Activated CD4-positive, alpha-beta T cell treated with anti-CD3 and anti-CD28 coated beads, Interleukin-2, amount 10 ng/mL, durations not matched to agents 24 days and 14 days (primary cell): ENCODE measurements at places on chromosomes 12 and 14. TPM values are rescaled to one million over a fixed set of nuclear protein-coding genes. Genes with fewer than 3 reads are reported as not detected.

GRCh38 chr12:14638066-14638465 lies 58.3 kb downstream of the GUCY2C start:
- H3K27ac ChIP-seq = no peak overlapping the region
- H3K4me3 ChIP-seq = no peak overlapping the region
- H3K4me1 ChIP-seq = peaks cover 6% of the 10 kb centered on the region
- H3K36me3 ChIP-seq = no peaks in the 10 kb centered on the region
- no peak for DNase-seq

GRCh38 chr12:89210277-89210676 lies 142.0 kb downstream of the DUSP6 start:
- no peak overlapping the region for H3K27ac ChIP-seq
- peaks cover 23% of the 10 kb centered on the region for H3K4me1 ChIP-seq
- no peaks in the 10 kb centered on the region for H3K36me3 ChIP-seq
- no peak overlapping the region for H3K4me3 ChIP-seq
- H3K27me3 ChIP-seq = no peaks in the 10 kb centered on the region
- DNase-seq = peak; percentile 53

DNA sequence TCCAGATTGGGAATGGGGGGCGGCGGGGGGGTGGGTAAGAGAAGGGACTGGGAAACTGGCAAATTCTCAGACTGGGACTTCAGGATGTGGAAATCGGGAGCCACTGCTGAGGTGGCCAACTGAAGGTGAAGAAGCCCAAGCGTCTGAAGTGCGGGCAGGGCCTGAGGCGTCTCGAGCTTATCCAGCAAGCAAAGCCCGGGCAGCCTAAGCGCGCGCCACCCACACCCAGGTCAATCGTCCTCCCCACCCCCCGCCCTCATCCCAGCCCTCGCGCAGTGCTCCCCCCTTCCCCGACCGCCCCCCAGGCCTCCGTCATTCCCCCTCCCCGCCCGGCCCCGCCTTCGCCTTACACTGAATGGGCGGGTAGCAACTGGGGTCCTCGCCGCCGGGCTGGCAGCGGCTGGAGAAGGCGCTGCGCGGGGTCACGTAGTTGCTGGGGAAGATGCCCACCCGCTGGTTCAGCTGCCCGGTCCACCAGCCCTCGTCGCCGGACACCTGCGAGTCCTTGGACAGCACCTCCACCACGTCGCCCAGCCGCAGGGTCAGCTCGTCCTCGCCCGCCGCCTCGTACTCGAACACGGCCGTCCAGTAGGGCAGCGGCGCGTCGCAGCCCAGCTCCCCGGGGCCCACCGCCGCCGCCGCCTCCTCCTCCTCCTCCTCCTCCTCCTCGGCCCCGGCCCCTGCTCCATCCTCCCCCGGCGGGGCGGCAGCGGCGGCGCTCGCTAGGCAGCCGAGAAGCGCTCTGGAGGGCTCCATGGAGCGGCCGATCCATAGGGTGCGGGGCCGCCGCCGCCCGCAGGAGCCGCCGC lies 693 bp downstream of the MAP3K9 start:
- H3K36me3 ChIP-seq = no peaks in the 10 kb centered on the region
- peaks cover 4% of the 10 kb centered on the region for H3K27me3 ChIP-seq
- H3K4me1 ChIP-seq = peaks cover 6% of the 10 kb centered on the region
- DNase-seq = peak; percentile 85

DNA sequence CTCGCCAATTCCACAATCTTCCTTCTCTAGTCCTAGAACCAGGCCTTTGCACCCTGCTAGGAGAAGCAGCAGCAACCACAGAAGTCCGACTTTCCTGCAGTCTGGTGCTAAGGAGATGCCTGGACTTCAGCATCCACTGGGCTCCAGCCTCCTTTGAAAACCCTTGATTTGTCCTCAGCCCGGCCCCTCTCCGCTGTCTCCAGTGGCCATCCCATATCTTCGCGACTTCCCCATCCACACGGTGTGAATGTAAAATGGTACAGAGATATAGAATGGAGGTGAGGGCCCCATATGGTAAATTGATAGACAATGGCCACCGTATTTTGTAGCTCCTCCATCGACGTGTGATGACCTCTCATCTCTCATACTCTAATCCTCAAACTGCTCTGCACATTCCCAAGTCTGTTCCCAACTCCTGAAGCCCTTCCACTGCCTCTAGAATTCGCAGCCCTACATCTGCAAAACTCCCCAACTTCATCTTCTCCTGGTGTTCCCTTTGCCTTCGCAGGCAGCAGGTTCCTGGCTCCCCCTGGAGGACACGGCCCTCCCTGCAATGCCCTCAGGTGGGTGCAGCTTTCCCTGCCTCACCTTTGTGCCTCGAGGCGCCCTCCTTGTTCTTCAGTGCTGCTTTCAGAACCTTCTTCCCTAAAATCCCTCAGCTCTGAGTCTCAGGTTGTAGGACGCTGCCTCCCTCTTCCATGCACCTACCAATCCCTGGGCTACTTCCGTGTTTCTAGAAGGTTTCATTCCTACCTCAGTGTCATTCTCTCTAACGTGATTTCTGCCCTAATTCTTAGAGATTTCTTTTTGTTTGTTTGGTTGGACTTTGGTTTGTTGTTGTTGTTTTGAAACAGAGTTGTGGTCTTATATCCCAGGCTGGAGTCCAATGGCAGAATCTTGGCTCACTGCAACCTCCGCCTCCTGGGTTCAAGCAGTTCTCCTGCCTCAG lies 36.7 kb downstream of the TMBIM6 start:
- peak; percentile 93 for DNase-seq
- H3K36me3 ChIP-seq = no peaks in the 10 kb centered on the region
- H3K4me1 ChIP-seq = peaks cover 11% of the 10 kb centered on the region

DNA sequence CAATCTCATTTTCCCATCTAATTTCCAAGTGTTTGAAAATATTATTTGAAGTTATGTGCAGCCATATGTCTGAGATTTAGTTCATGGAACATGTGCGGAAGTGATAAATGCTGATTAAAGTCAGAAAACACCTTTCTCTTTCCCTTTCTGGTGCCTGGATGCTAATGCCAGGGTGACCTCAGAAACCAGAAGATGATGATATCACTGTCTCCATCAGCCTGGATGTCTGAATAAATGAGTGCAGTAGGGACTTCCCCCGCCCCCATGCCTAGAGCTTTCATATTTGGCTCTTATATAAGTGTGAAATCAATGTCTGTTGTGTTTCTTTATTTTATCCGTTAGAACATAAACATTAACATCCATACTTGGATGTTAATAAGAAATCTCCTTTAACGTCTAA lies 261.9 kb upstream of the LRIG3 start:
- no peaks in the 10 kb centered on the region for H3K27me3 ChIP-seq
- no peak overlapping the region for H3K27ac ChIP-seq
- H3K4me1 ChIP-seq = peaks cover 3% of the 10 kb centered on the region
- no peak overlapping the region for H3K4me3 ChIP-seq

- H3K27me3 ChIP-seq = peaks cover 22% of the 10 kb centered on the region
- H3K4me3 ChIP-seq = no peak overlapping the region
Observed at GRCh38 chr14:89915114-89915878, 39.2 kb downstream of the EFCAB11 start.

GRCh38 chr12:14965221-14965620 lies 3.8 kb upstream of the ARHGDIB start:
- DNase-seq = no peak
- H3K27ac ChIP-seq = no peak overlapping the region
- no peaks in the 10 kb centered on the region for H3K27me3 ChIP-seq
- H3K4me1 ChIP-seq = peaks cover 28% of the 10 kb centered on the region

- H3K27ac ChIP-seq = no peak overlapping the region
- no peak for DNase-seq
- no peak overlapping the region for H3K4me3 ChIP-seq
- H3K4me1 ChIP-seq = peaks cover 4% of the 10 kb centered on the region
Observed at GRCh38 chr12:76220980-76221379, 127.2 kb downstream of the BBS10 start.

GRCh38 chr14:59595071-59595470 lies 18.5 kb upstream of the CCDC175 start:
- H3K4me1 ChIP-seq = no peaks in the 10 kb centered on the region
- H3K4me3 ChIP-seq = no peak overlapping the region
- no peak for DNase-seq
- peaks cover 14% of the 10 kb centered on the region for H3K27me3 ChIP-seq

GRCh38 chr14:36771028-36771640 lies 109.5 kb downstream of the PAX9 start:
- no peaks in the 10 kb centered on the region for H3K36me3 ChIP-seq
- no peak overlapping the region for H3K27ac ChIP-seq
- no peaks in the 10 kb centered on the region for H3K27me3 ChIP-seq
- DNase-seq = no peak
- H3K4me1 ChIP-seq = no peaks in the 10 kb centered on the region

GRCh38 chr12:42794806-42795205 lies 205.3 kb upstream of the PRICKLE1 start:
- H3K4me1 ChIP-seq = no peaks in the 10 kb centered on the region
- no peaks in the 10 kb centered on the region for H3K36me3 ChIP-seq
- no peak for DNase-seq
- no peak overlapping the region for H3K27ac ChIP-seq

DNA sequence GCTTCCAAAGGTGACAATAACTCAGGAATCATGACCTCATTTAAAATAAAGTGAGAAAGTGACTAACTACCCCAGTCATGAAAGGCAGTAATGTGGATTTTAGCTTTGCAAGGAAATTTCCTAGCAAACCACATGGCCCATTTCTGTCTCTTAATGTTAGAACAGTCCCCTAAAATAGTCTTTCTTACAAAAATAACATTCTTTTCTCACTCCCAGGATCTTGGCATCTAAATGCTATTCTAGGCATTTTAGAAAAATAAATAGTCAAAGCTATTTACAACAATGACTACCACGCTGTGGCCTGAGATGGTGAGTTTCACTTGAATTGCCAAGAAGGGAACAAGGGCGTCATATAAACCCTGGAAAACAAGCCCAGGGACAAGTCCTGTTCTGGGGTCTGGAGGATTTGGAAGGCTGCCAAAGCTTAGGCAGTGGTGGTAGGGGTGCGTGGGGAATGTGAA lies 101.2 kb upstream of the CCDC175 start:
- H3K4me3 ChIP-seq = no peak overlapping the region
- no peaks in the 10 kb centered on the region for H3K4me1 ChIP-seq
- H3K36me3 ChIP-seq = no peaks in the 10 kb centered on the region
- H3K27ac ChIP-seq = no peak overlapping the region

- H3K4me3 ChIP-seq = no peak overlapping the region
- H3K4me1 ChIP-seq = no peaks in the 10 kb centered on the region
- H3K36me3 ChIP-seq = no peaks in the 10 kb centered on the region
- DNase-seq = peak; percentile 92
- peaks cover 10% of the 10 kb centered on the region for H3K27me3 ChIP-seq
Observed at GRCh38 chr14:105537580-105538474, 11.4 kb downstream of the TMEM121 start.

GRCh38 chr14:75205591-75205990 lies 29.2 kb upstream of the TMED10 start:
- peaks cover 25% of the 10 kb centered on the region for H3K4me1 ChIP-seq
- H3K27ac ChIP-seq = peak overlapping the region; percentile 80

DNA sequence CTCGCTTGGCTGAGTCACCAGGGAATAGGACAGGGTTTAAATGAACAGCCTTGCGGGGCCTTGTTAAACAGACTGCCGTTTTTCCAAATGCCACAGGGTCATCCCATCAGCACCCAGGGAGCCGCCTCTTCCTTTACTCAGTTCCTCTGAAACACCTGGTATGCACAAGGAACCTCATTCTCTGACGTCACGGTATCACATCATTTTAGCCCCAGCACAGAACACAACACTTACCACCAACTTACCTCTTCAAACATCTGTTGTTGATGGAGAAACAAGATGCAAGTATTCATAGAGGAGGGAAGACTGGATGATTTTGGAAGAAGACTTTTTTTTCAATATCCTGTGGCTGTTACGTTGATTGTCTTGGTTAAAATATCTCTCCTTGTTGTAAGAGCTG lies 535.3 kb upstream of the TMEM132C start:
- no peak overlapping the region for H3K27ac ChIP-seq
- no peaks in the 10 kb centered on the region for H3K4me1 ChIP-seq
- H3K4me3 ChIP-seq = no peak overlapping the region
- H3K36me3 ChIP-seq = no peaks in the 10 kb centered on the region
- no peak for DNase-seq
- H3K27me3 ChIP-seq = no peaks in the 10 kb centered on the region

The CCDC59 gene
- 101 and 102 TPM in 2 replicates for total RNA-seq

The HVCN1 gene
- 17.9 and 18.0 TPM in 2 replicates for total RNA-seq

The KSR2 gene
- total RNA-seq = 0.02 and 0.05 TPM in 2 replicates
